NCI-H524 treated with DMSO at 0.1 percent for 48 hours (cell line): ENCODE measurements at places on chromosomes 2 and 18.

GRCh38 chr2:57954020-57954419, 92.6 kb upstream of the VRK2 start:
- no peak for DNase-seq

- no peak for DNase-seq
Measured at GRCh38 chr2:195863564-195863963, 205.1 kb downstream of the DNAH7 start.

GRCh38 chr2:127410871-127411652, 7.2 kb upstream of the PROC start:
- no peak for DNase-seq

DNA sequence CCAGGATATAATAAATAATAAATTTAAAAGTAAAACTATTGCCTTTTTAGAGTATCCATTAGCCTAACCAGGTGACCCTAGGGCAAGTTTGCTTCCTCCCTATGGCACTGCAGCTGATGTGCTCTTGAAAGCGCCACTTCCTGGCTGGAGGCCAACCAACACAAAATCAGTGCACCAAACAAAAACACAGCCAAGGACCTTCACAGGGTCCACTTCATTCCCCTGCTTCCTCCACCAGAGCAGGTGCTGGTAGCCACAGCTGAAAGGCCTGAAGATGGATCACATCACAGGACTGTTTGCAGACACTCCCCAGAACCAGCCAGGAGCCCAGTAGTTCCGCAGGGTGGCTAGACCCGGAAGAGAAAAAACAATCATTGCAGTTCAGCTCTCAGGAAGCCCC, 108.8 kb downstream of the TWIST2 start:
- no peak for DNase-seq

DNA sequence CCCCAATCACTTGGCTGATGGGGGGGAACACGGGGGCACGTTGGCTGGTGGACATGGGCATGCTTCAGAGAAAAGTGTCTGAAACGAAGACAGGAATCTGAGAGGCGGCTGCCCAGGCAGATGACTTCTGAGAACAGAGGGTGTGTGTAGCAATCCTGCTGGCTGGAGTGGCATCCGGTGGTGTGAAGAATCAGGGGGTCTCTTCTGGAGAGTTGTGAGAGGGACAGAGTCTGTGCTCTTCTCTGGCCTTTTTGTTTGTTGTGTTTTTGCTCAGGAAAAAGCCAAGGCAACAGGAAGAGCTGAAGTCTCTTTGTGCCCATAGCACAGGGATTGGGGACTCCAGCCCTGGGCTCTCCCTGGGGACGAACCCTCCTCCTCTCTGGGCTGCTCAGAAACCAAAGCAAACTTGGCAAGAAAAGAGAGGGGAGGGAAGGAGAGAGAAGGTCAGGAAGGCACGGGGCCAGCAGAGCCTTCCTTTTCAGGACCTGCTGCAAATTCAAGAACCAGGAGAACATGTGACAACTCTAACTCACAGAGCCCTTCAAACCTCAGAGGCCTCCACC, 97.0 kb upstream of the SMAD2 start:
- no peak for DNase-seq

GRCh38 chr2:223797037-223797436, 40.3 kb downstream of the AP1S3 start:
- no peak for DNase-seq

- DNase-seq, result no peak
Measured at GRCh38 chr2:174587579-174587978, 10.0 kb downstream of the WIPF1 start.

- no peak for DNase-seq
Measured at GRCh38 chr2:119849838-119850565, 90.3 kb downstream of the PTPN4 start.

- no peak for DNase-seq
Measured at GRCh38 chr2:197704434-197705120, 592 bp upstream of the MARS2 start.

- DNase-seq, result no peak
Measured at GRCh38 chr2:70069049-70069448, 18.2 kb upstream of the PCBP1 start.
